ENCODE measurements at places on chromosomes 1 and 21.

GRCh38 chr1:233193741-233194140 is 101.8 kb downstream of the PCNX2 start:
- no peak for DNase-seq

GRCh38 chr1:218347723-218348627 is 2.8 kb downstream of the TGFB2 start:
- no peak for DNase-seq

- DNase-seq, result no peak
Measured at GRCh38 chr1:55196433-55197035, 18.6 kb downstream of the USP24 start.

- DNase-seq, result no peak
Measured at GRCh38 chr1:57725318-57725717, 301.5 kb upstream of the DAB1 start.

DNA sequence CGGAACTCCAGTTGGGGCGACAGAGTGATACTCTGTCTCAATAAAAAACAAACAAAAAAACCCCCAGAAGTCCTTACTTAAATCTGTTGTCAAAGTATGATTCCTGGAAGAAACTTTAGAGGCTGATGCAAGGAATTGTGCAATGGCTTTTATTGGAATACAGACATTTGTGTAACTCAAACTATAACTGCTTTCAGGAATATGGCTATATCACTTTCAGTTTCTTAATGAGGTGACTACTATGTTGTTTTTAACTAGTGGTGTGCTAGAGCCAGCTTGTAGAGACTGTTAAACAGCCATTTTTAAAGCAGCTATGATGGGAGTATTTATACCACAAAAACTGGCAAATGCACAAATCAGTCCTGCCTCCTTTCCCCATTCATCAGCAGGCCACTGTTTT is 22.7 kb upstream of the DNAJC28 start:
- no peak for DNase-seq

DNA sequence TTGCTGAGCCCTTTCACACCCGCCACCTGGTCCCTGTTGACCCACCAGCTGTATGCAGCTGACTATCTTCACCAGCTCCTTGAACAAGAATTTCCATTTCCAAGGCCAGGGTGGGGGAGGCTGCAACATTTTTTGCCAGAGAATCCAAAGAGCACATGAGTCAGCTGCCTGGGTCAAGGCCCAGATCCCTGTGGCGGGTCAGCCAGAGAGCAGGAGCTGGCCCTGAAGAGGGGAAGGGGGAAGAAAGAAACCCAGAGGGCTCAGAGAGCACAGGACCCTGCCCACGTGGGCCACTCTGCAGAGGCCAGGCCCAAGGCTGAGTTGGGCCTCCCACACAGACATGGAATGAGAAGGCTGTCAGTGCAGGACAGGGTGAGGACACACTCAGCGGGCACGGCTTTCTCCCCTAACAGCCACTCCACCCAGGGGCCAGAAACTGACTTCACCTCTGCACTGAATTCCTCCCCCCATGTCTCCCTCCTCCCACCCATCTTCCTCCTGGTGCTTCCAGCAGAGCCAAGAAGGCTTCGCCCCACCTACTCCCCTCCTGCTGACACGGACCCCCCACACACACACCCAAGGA is 28.9 kb downstream of the S100A6 start:
- DNase-seq, result no peak
